ENCODE measurements at places on chromosomes 7 and 10. TPM values are rescaled to one million over a fixed set of nuclear protein-coding genes. Genes with fewer than 3 reads are reported as not detected.

The BTRC gene
- total RNA-seq: 24.7 TPM

The PRKG1 gene
- total RNA-seq: 15.2 TPM

The TMEM176B gene
- total RNA-seq: 1.2 TPM

The TET1 gene
- 68.5 TPM for total RNA-seq

The VWDE gene
- total RNA-seq: 18.9 TPM

DNA sequence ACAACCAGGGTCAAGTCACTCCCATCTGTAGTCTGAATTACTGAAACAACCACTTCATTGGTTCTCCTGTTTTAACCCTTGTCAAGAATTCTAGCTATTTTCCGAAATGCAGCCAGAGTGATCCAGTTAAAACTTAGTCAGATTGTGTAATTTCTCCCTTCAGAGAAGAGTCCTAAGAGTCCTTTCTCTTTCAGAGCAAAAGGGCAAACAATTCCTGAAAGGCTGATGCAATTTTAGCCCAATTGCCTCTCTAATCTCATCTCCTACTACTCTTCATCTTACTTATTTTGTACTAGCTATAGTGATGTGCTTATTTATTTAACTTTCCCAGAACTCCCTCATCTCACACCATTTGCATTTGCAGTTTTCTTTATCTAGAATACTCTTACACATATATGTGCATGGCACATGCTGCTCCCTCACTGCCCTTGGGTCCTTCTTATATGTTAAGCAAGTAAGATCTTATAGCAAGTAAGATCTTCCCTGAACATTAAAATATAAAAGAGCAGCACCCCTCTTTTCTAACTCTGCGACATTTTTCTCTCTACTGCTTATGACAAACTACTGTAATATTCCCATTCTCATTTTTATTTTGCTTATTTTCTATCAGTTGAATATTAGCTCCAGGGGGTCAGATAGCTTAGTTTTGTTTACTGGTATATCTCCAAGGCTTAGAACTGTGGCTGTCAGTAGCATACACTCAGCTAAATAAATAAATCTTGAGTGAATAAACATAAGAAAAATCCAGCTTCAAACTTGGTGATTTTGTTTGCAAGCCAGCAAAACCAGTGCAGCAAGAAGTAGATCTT, 44.6 kb downstream of the HGF start:
- H3K36me3 ChIP-seq: no peaks in the 10 kb centered on the region
- H3K4me1 ChIP-seq: no peaks in the 10 kb centered on the region
- H3K27me3 ChIP-seq: no peaks in the 10 kb centered on the region
- no peak overlapping the region for H3K27ac ChIP-seq
- no peak overlapping the region for H3K4me3 ChIP-seq

DNA sequence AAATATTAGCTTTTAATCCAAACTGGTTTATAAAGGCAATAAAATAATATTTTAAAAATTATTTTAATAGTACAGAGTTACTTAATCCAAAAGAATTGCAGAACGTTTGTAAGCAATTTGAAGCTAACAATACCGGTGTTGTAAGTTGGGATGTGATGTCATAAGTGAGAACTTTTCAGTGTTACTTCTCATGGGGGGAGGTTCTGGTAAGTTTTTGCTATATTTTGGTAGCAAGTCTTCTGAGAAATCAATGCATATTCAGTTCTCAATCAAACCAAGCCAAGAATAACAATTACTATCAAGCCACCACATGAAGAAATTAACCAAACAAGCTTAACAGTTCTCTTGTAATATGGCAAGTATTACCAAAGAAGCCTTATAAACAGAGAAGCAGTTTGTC, 147.1 kb upstream of the ASAH2 start:
- DNase-seq: no peak
- H3K27ac ChIP-seq: no peak overlapping the region
- no peak overlapping the region for H3K4me3 ChIP-seq
- no peaks in the 10 kb centered on the region for H3K27me3 ChIP-seq
- no peaks in the 10 kb centered on the region for H3K36me3 ChIP-seq

GRCh38 chr10:26417136-26417535, 21.0 kb upstream of the APBB1IP start:
- no peak for DNase-seq
- no peak overlapping the region for H3K4me3 ChIP-seq
- no peaks in the 10 kb centered on the region for H3K27me3 ChIP-seq
- H3K36me3 ChIP-seq: no peaks in the 10 kb centered on the region
- no peak overlapping the region for H3K27ac ChIP-seq
- no peaks in the 10 kb centered on the region for H3K4me1 ChIP-seq

Data from H1 (cell line).